CMK (cell line): ENCODE measurements at places on chromosomes 5 and 9.

DNA sequence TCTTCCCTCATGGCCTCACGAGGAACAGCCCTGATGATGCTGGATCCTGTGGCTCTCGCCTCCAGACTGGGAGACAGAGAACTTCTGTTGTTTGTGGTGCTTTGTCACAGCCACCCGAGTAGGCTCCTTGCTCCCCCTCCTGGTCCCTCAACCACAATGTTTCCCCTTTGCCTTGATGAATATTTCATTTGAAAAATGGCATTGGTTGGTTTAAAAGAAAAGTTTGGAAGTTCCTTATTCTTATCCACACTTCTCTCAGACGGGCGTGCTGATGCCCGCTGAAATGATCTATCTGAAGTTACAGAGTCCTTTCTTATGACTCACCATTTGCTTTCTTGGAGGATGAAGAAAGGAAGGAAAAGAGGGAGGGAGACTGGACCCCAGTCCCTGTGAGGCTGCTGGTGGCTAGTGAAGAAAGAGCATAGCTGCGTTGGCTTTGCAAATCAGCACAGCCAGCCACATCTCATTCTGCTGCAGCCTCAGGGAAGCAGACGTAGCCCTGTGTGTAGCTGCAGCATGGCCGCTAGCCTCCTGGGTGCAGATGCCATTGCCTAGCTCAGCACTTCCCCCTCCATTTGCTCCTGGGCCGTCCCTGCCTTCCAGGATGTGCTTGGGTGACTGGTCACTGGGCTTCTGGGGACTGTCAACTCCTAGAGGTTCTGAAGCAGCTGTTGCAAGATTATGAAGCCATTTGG, 185.9 kb downstream of the ERCC6L2 start:
- DNase-seq: no peak

- no peak for DNase-seq
These were observed 2.8 kb downstream of the NR6A1 start for GRCh38 chr9:124768334-124768733.

- DNase-seq: no peak
These were observed 307.1 kb downstream of the ENC1 start for GRCh38 chr5:74333430-74333829.

GRCh38 chr9:21455320-21455719, 15.1 kb downstream of the IFNA1 start:
- no peak for DNase-seq

DNA sequence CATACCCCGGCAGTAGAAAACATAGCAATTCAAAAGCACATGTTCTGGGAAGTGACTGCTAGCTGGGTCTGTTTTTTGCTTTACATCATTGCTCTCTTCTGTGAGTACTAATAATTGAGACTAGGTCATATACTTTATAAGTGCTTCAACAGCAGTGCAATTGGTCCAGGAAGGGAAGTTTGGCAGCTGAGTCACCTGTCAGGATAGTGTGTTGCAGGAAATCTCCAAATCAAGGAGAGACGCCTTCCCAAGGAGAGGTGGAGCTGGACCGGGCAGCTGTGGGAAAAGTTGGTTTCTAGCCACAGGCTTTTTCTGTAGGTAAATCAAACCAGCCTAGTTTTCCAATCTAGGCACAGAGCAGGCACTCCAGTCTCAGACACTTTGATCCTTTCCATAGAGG, 330.1 kb downstream of the ENC1 start:
- DNase-seq: no peak
